ENCODE measurements at places on chromosomes 16 and 17.

DNA sequence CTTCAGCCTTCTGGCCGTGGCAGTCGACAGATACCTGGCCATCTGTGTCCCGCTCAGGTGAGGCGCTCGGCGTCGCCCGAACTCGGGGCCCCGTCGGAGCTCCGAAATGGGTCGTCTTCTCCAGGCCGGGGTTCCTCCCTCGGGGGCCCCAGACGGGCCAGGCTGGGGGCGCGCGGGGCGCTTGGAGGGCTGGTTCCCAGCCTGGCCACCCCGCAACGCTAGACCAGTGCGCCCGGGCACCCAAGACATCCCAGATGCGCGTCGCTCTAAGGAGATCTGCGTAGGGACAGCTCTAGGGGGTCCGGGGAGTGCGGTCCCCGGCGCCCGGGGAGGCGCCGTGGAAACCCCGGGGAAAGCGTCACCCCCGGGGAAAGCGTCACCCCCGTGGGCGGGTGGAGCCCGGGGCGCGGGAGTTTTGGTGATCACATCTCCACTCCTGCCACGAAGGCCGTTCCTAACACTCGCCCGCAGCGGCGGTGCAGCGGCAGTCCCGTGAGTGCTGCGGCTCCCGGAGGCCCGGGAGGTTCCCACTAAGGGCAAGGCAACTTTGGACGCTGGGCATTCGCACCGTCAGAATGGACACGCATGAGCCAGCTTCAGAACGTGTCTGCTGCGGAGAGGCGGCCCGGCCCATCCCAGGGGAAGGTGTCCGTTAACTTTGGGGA lies 729 bp downstream of the ADORA2B start:
- no peak for DNase-seq

DNA sequence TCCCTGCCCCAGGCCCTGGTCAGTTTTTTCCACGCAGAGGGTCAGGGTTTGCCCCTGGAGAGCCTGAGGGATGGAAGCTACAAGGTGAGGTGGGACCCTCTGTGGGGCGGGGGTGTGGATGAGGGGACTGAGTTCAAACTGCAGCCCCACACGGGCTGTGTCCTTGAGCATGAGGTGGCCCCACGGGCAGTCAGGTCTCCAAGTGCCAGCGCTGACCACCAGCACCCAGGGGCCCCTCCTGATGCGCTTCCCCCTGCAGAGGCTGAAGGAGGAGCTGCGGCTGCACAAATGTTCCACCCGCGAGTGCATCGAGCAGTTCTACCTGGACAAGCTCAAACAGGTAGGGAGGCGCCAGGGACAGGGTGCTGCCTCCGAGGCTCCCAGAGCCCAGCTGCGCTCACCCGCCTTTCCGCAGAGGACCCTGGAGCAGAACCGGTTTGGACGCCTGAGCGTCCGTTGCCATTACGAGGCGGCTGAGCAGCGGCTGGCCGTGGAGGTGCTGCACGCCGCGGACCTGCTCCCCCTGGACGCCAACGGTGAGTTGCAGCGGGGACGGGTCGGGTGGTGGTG lies 4.3 kb downstream of the TSR3 start:
- DNase-seq, result no peak

DNA sequence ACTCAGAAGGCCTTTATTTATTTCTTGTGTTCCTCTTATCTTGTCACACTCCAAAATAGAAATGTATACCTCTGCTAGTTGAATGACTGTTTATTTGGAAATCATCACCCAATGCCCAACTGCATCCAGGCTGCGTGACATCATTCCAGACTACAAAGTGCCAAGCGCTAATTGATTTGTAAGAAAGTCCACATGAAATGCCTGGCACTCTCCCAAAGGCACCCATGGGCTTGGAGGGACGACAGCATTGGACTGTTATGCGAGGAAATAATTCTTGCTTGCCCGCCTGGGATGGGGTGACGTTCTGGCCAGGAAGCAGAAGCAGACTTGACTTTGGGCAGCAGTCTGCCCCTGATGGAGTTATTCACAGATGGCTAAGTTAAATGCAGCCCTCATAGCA lies 165.9 kb downstream of the CDH13 start:
- no peak for DNase-seq

GRCh38 chr16:22071331-22071910 lies 20.9 kb upstream of the VWA3A start:
- no peak for DNase-seq

DNA sequence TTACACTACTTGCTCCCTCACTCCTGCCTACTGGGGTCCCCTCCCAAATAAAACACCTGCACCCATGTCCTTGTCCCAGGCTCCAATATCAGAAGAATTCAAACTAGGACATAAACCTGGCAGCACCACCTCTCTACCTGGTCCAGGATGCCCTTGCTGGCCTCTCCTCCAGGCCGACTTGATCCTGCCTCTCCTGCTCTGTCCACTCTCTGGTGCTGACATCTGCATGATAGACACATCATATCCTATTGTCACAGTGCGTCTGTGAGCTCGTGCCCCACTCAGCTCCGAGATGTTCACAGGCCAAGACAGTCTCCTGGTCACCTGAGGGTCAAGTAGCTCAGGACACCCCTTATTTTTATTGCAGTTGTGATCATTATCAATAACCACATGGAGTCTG lies 31.5 kb upstream of the GRIN2A start:
- DNase-seq, result no peak

- DNase-seq, result no peak
Observed at GRCh38 chr16:74775255-74775654, 635 bp upstream of the FA2H start.

- DNase-seq, result no peak
Observed at GRCh38 chr17:58250344-58251011, 12.1 kb downstream of the LPO start.

DNA sequence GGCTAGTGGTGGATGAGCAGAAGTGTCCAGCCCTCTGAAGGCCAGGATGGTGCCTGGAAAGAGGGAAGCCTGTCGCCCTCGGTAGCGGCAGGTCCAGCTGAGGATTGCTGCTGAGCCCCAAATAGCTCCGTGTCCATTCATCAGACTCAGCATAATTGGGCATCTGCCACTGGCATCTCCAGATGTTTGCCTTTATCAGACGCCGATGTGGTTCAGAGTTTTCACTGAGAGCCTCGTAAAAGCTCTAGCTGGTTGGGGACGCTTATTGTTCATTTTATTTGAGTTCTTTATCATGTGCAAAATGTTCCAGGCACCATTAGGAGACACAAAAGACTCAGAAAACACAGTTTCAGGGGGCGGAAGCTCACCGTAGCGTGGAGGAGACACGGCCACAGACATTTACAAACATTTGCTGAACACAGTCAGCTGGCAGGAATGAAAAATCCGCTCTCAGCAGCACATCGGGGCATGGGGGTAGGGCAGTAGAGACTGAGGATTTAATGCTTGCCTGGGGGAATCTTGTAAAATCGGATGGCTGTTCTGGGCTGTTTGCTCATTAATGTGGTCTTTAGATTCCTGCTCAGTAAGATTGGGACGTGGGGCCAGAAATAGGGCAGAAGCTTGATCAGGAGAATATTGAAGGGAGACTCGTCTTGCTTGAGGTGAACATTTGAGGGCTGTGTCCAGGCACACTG lies 41.7 kb downstream of the SMPD3 start:
- no peak for DNase-seq

GRCh38 chr17:236641-237405 lies 55.4 kb upstream of the DOC2B start:
- DNase-seq, result no peak

GRCh38 chr17:80065478-80066170 lies 29.2 kb downstream of the CCDC40 start:
- no peak for DNase-seq
